ENCODE measurements at places on chromosomes 2 and 18. TPM values are rescaled to one million over a fixed set of nuclear protein-coding genes. Genes with fewer than 3 reads are reported as not detected.
A peak's percentile ranks its signal among the peaks of the same experiment; 100 is the strongest.

- no peak for DNase-seq
Measured at GRCh38 chr2:134250840-134251461, 2.9 kb upstream of the MGAT5 start.

DNA sequence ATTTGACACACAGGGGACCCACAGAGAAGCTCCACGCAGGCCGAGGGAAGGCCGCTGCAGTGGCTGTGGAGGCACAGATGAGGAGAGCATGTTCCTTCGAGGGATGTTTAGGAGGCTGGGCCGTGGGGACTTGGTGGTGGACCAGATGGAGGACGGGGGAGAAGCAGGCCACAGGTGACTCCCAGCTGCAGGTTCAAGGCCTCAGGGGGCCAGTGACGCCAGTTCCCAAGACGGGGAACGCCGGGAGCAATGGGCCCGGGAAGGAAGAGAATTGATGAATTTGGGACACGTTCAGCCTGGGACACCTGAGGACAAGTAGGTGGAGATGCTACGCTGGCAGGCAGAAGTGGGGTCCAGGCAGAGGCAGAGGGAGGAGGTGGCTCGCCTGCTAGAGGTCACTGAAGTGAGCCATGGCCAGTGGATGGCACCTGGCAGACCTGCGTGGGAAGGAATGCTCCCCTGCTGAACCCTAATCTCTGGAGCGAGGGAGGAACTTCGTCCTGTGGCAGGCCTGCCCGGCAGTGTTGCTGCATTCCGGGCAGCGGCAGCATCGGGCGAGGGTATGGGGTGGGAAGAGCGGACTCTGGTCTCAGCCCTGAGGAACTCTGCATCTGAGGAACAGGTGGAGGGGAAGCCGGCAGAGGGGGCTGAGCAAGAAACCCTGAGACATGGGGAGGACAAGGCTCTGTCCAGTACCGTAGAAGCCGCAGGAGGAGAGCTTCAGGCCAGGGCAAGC, 25.2 kb upstream of the HPCAL1 start:
- no peak for DNase-seq

The SALL3 gene
- not detected for total RNA-seq

- no peak for DNase-seq
Measured at GRCh38 chr18:46732201-46732600, 24.7 kb downstream of the ST8SIA5 start.

GRCh38 chr18:415617-416612, 84.6 kb downstream of the COLEC12 start:
- DNase-seq, result peak; percentile 85

The GALR1 gene
- not detected for total RNA-seq

All from fibroblast of villous mesenchyme (primary cell).